ENCODE measurements at places on chromosomes 2 and 18.

GRCh38 chr2:218871345-218872302, 9.0 kb upstream of the WNT10A start:
- no peak for DNase-seq

DNA sequence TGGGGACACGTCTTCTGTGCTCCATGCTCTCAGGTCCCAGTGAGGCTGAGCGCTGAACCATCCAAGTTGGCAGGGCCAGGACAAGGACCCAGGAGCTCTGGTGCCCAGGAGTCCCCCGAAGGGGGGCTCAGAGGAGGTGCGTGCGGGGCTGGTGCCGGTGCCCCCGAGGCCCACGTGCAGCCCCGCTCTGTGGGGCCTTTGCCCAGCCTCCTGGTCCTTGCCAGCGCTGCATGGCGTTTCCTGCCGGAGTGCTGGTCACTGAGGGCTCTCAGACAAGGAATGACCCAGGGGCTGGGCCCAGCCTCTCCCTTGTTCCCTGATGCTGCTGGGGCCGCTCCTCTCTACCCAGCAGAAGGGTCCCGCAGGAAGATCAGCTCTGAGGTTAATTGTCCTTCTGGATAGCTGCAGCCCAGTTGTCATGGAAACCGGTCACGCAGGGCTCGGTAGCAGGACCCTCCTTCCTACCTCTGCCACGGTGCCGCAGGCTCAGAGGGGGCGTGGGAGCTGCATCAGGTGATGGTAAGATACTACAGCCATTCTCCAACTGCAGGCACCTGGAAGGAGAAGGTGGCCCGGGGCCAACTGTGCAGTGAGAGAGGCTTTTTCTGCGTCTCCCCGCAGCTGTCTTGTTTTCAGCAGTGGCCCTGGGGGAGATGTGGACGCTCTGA, 64.5 kb downstream of the RRM2 start:
- DNase-seq = no peak

GRCh38 chr2:118310681-118311429, 222.6 kb downstream of the INSIG2 start:
- DNase-seq = no peak

DNA sequence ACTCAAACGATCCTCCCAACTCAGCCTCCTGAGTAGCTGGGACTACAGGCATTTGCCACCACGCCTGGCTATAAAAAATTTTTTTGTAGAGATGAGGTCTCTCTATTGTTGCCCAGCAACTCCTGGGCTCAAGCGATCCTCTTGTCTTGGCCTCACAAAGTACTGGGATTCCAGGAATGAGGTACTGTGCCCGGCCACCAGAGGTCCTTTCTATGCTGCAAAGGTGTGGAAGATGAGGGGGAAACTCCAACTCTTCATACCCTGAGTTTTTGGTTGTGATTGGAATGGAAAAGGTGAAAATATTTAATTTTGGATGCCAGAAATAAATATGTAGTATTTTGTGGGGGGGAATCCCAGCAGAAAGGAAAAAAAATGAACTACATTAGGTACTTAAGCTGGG, 36.0 kb downstream of the MRPL33 start:
- DNase-seq = no peak

DNA sequence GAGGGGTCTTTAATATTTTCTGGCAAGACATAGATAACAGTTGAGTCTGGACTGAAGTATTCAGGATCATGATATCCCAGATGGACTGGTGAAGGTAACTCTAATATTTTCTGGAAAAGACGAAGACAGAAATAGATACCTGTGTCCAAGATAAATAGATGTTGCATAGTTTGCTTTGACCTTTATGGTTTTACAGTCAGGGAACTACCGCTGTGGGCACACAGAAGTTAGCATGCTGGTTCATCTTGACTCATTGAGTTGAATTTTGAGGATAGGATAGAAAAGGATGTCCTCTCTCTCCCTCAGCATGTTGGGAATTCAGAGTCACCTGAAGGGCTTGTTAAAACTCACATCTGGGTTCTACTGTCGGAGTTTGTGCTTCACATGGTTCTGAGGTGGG, 20.8 kb downstream of the KCNE4 start:
- no peak for DNase-seq

DNA sequence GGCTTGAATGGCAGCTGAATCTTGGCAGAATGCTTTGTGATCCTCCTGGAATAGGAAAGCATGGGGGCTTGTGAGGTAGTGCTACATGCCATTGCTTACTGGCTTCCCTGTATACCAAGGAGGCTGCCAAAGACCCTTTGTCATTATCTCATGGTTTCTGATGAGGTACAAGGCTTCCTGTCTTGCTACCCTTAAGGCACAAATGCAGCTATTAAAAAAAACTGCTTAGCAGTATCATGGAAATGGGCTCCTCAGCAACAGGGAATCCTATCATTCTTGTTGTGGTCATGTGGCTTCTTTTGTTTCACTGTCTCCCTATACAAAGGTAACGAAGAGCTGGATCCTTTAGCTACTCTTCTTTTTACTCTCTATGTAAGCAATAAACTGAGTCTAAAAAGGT, 6.6 kb upstream of the KANSL1L start:
- DNase-seq = no peak

- DNase-seq = no peak
Measured at GRCh38 chr2:210092791-210093190, 78.4 kb downstream of the KANSL1L start.

GRCh38 chr2:73896362-73897239, 3.8 kb downstream of the ACTG2 start:
- DNase-seq = peak; percentile 43

DNA sequence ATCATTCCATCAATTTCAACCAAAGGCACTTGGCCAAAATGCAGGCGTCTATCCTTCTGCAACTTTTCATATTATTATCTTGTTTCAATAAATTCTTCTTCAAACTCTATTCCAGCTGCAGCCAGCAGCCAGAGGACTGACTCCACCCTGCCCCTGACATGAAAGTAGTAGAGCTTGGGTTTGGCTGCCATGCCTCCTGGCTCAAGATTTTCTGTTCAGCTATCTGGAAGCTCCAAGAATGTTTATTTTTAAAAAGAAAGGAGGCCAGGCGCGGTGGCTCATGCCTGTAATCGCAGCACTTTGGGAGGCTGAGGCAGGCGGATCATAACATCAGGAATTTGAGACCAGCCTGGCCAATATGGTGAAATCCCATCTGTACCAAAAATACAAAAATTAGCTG, 4.9 kb downstream of the DNAH7 start:
- no peak for DNase-seq

GRCh38 chr2:134906726-134907125, 11.9 kb upstream of the CCNT2 start:
- no peak for DNase-seq

GRCh38 chr2:11933854-11934253, 187.4 kb downstream of the LPIN1 start:
- DNase-seq = no peak

- no peak for DNase-seq
Measured at GRCh38 chr2:36463365-36463764, 107.8 kb downstream of the CRIM1 start.

GRCh38 chr2:8877332-8877731, 39.9 kb upstream of the KIDINS220 start:
- DNase-seq = no peak

DNA sequence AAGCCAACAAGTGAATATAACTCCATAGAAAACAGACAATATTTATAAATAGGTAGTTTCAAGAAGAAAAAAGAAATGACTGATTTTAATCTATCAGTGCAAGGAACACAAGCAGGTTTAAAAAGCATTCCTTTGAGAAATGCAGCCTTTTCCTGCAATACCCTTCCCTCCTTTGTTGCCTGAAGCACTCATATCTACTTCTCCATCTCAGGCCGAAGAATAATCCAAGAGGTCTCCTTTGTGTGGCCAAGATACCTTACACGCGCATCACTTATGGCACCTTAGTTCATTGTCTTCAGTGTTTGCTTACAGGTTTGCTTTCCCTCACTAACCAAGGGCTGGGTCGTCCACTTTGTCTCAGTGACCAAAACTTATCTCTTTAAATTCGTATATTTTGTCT, 93.0 kb downstream of the MAIP1 start:
- DNase-seq = no peak

DNA sequence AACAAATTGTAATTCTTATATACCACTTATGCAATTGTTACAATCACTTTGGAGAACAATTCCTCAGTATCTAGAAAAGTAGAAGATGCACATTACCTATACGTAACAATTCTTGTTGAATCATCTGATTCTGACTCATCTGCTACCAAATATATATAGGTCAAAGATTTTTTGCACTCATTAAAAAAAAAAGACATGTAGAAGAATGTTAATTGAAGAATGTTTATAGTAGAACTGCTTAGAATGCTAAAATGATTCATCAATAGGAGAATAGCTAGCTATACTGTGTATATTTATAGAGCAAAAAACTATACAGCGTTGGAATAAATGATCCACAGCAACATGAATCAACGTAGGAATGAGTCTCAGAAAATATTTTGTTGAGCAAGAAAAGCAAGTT, 29.5 kb upstream of the STAT1 start:
- DNase-seq = no peak

DNA sequence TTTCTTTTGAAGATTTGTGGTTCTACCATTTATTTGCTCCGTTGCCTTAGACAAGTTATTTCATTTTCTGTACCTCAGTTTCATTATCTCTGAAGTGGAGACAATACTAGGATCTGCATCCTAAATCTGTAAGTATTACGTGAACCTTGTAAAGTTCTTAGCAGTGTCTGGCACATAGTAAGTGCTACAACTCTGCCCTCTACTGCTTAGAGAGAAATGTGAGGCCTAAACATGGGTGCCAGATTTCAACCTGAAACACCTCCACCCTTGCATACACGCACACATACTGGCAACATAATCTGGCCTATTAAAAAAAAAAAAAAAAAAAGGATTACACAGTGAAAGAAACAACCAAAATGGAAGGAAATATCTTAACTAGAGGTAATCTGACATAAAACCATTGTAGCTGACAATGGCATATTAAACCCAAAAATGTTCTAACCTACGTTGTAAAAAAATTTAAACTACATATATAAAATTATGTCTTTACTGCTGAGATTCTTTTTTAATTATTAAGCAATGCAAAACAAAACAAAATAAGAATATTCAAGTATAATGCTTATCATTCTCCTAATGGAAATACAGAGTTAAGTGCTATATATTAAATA, 132.6 kb downstream of the MAP2 start:
- no peak for DNase-seq

DNA sequence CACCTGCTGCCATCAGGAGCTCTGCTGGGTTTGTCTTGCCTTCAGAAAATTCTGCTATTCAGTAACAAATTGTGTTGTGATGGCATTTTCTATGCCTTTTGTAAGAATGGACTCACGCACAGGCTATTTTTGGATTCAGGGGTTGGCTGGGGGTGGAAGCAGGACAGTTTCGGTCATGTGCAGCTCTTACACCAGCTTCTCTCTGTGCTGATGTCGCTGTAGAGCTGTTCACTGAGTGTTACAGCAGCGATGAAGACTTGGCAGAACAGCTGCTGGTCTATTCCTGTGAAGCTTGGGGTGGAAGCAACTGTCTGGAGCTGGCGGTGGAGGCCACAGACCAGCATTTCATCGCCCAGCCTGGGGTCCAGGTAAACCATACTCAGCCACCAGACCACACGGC, 49.2 kb downstream of the TRPM8 start:
- no peak for DNase-seq

GRCh38 chr2:15711126-15711860, 119.6 kb downstream of the DDX1 start:
- DNase-seq = no peak

GRCh38 chr2:218021536-218022071, 18.8 kb upstream of the TNS1 start:
- DNase-seq = no peak

- DNase-seq = peak; percentile 89
Measured at GRCh38 chr2:98806236-98806697, 75.3 kb upstream of the MGAT4A start.

- peak; percentile 26 for DNase-seq
Measured at GRCh38 chr2:159516241-159516758, 100.0 kb downstream of the BAZ2B start.

DNA sequence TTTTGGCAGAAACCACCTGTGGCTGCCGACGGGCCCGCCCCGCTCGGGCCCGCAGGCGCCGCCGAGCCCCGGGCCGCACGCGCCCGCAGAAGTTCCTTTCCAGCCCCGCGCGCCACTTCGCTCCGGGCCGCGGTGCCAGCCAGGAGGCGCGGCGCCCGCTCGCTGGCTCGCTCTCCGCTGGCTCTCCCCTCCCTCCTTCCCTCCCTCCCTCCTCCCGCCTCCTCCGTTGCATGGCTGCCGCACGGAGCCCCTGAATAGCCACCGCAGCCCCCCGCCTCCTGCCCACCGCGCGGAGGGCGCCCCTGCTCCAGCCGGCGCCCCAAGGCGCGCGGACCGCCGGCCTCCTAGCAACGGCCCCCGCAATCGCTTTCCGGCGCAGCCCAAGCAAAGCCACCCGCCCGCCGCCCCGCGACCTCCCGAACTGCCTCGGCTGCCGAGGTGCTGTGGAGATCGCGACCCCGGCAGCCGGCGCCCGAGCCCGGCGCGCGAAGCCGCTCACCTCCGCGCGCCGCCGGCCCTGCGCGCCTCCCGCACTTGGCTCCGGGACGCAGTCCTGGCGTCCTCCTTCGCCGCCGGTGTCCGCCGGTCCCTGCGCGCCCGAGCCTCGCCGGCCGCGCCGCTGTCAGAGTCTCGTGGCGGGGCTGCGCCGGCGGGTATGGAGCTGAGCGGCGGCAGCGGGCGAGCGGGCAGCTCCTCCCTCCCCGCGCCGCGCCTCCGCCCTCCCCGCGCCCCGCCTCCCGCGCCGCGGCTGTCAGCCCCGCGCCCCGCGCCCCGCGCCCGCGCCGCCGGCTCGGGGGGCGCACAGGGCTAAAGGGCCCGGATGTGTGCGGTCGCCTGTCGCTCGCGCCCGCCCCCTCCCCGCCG, at the start of gene ZBTB7C:
Gene ZBTB7C, minus strand, starts transcription at position 657 of the 864 bp plus-strand sequence.
- DNase-seq = no peak

GRCh38 chr2:101230541-101231001, 22.1 kb upstream of the CNOT11 start:
- DNase-seq = no peak

- no peak for DNase-seq
Measured at GRCh38 chr2:144078106-144078505, 441.8 kb downstream of the ZEB2 start.

DNA sequence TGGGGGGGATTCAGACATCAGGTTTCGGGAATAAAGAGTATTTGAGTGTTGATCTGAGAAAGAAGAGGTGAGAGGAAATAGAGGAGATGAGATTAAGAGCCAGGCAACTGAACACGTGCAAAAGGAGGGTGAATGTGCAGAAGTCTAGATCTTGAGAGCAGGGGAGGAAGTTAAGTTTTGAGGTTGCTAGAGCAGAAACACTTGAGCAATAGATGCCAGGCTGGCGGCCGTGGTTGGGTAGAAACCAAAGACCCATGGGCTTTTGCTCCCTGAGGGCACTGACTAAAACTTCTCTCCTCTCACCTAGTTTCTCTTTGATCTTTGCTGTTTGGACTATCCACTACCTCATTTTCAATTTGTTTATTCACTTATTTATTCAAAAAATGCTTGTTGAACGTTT, 116.0 kb downstream of the CDC42EP3 start:
- DNase-seq = no peak

GRCh38 chr2:129918604-129919003, 60.9 kb upstream of the RAB6C start:
- DNase-seq = no peak

DNA sequence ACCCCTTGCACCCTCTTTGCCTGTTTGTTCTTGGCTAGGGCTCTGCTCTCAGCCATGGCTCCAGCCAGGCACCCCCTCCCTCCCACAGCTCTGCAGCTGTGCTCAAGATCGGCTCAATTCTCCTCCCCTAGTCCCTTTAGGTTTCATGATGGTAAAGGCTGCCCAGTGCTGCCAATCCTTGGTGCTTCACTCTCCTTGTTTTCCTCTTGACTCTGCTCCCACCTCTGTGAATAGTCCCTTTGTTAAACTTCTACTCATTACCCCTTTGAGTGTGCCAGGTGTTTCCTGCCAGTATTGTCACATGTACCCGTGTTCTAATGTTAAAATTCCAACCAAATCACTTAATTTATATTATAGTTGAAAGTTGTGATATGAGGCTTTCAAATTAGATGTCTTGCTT, 101.0 kb upstream of the CERS6 start:
- no peak for DNase-seq

All from mucosa of gallbladder (tissue), 1 donor.